Lower lobe of right lung (tissue), 2 donors: ENCODE measurements at places on chromosomes 5 and 9.
A peak's percentile ranks its signal among the peaks of the same experiment; 100 is the strongest.

DNA sequence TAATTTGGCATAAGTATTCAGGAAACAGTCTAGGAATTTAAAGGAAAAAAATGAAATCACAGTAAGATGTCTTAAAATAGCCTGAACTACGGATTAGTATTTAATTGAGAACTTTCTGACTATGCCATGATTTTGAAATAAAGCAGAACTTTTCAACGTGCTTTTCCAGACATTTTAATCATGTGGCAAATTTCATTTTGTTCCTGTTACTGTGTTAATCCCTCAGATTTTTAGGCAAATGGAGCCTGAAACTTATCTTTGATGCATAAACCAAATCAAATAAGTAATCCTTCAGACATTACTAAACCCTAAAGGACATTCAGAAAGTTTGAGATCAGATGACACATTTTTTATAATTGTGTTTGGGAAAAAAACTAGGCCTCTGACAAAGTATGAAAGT is 75.7 kb downstream of the FBN2 start:
- H3K27me3 ChIP-seq: no peaks in the 10 kb centered on the region
- H3K27ac ChIP-seq: no peak overlapping the region
- H3K36me3 ChIP-seq: no peaks in the 10 kb centered on the region
- no peak overlapping the region for H3K4me3 ChIP-seq
- no peaks in the 10 kb centered on the region for H3K4me1 ChIP-seq

- no peaks in the 10 kb centered on the region for H3K4me1 ChIP-seq
- H3K27me3 ChIP-seq: no peaks in the 10 kb centered on the region
- DNase-seq: no peak
- H3K4me3 ChIP-seq: no peak overlapping the region
Observed at GRCh38 chr5:58716713-58717112, 133.8 kb downstream of the RAB3C start.

GRCh38 chr5:135350536-135350935 is 48.5 kb downstream of the MACROH2A1 start:
- no peaks in the 10 kb centered on the region for H3K27me3 ChIP-seq
- H3K36me3 ChIP-seq: peaks cover 91% of the 10 kb centered on the region
- H3K4me3 ChIP-seq: no peak overlapping the region

GRCh38 chr9:126842977-126843799 is 17.3 kb upstream of the ZBTB34 start:
- no peak overlapping the region for H3K4me3 ChIP-seq
- H3K27me3 ChIP-seq: no peaks in the 10 kb centered on the region
- peaks cover 9% of the 10 kb centered on the region for H3K36me3 ChIP-seq
- H3K4me1 ChIP-seq: peaks cover 6% of the 10 kb centered on the region
- no peak overlapping the region for H3K27ac ChIP-seq

DNA sequence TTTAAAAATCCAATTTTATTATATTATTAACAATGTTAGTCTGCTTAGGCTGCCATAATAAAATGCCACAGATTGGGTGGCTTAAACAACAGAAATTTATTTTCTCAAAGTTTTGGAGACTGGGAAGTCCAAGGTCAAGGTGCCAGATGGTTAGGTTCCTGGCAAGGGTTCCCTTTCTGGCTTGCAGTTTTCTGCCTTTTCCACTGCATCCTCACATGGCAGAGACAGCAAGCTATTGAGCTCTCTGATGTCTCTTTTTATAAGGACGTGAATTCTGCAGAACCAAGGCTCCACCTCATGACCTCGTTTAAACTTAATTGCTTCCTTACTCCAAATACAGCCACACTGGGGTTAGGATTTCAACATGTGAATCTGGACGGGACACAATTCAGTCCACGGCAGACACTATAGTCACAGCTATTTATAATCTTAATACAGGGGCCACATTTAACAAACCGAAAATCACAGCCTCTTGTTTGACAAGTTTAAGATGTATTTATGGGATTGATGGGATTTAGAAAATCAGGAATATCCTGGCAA is 174.9 kb upstream of the PUM3 start:
- no peaks in the 10 kb centered on the region for H3K27me3 ChIP-seq
- no peaks in the 10 kb centered on the region for H3K4me1 ChIP-seq
- no peak for DNase-seq
- no peak overlapping the region for H3K27ac ChIP-seq

- H3K36me3 ChIP-seq: no peaks in the 10 kb centered on the region
- DNase-seq: no peak
- H3K4me3 ChIP-seq: no peak overlapping the region
- peaks cover 15% of the 10 kb centered on the region for H3K4me1 ChIP-seq
- peaks cover 61% of the 10 kb centered on the region for H3K27me3 ChIP-seq
Observed at GRCh38 chr5:1441166-1441865, 3.9 kb downstream of the SLC6A3 start.

DNA sequence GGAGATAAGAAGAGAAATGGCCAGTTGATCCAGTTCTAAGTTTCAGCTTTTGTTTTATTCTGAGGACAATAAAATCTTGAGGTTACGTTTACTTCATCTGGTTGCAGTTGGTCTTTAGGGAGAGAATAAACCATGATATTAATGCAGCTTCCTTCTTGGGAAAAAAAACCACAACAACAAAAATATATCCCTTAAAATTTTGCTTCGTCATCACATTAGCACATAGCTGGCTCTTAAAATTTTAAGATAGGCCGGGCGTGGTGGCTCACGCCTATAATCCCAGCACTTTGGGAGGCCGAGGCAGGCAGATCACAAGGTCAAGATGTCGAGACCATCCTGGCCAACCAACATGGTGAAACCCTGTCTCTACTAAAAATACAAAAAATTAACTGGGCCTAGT is 86.4 kb downstream of the EQTN start:
- no peak overlapping the region for H3K4me3 ChIP-seq
- no peaks in the 10 kb centered on the region for H3K4me1 ChIP-seq
- H3K27ac ChIP-seq: no peak overlapping the region
- no peak for DNase-seq

GRCh38 chr9:89956907-89957306 is 352.1 kb downstream of the GADD45G start:
- no peaks in the 10 kb centered on the region for H3K36me3 ChIP-seq
- peaks cover 7% of the 10 kb centered on the region for H3K4me1 ChIP-seq
- H3K27ac ChIP-seq: no peak overlapping the region
- DNase-seq: no peak

DNA sequence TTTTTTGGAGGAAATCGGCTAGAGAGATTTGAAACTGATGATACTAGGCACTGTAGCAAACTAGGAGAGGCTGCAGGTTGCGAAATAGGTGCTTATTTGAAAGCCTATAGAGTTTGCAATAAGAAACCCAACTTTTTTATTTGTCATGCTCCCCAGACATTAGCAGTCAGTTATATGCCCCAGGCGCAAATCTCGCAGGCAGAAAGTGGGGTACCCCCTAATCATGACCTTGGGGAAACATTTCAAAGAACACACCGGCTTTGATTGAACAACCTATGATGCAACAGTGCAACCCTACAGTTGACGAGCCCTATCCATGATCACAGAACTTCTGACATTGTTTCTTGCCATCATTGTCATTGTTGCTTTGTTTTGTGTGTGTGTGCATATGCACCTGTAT is 510.5 kb downstream of the RAB3C start:
- H3K27ac ChIP-seq: peak overlapping the region; percentile 59
- H3K4me1 ChIP-seq: peaks cover 5% of the 10 kb centered on the region
- peak overlapping the region; percentile 40 for H3K4me3 ChIP-seq

DNA sequence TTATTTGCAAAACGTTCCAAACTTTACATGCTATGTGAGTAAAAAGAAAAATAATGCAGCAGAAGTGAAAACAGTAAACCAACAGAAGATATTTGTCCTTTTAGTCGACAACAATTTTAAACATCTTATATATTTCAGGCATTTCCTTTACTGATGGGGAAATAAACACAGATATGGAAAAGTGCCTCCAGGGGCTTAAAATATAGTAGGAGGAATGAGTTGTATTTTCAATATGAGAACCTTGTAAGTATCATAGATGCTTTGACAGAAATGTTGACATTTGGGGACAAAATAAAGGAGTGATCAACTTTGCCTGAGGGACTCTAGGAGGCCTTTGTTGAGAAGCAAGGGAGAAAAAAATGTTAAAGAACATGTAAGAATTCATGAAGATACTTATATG is 1043.5 kb downstream of the CDH12 start:
- no peaks in the 10 kb centered on the region for H3K27me3 ChIP-seq
- H3K36me3 ChIP-seq: no peaks in the 10 kb centered on the region
- no peak for DNase-seq
- no peak overlapping the region for H3K27ac ChIP-seq
- no peak overlapping the region for H3K4me3 ChIP-seq
